ENCODE measurements at places on chromosomes 5 and 9.
A peak's percentile ranks its signal among the peaks of the same experiment; 100 is the strongest.

GRCh38 chr9:88531920-88532698 is 2.9 kb upstream of the NXNL2 start:
- peak; percentile 71 for DNase-seq

DNA sequence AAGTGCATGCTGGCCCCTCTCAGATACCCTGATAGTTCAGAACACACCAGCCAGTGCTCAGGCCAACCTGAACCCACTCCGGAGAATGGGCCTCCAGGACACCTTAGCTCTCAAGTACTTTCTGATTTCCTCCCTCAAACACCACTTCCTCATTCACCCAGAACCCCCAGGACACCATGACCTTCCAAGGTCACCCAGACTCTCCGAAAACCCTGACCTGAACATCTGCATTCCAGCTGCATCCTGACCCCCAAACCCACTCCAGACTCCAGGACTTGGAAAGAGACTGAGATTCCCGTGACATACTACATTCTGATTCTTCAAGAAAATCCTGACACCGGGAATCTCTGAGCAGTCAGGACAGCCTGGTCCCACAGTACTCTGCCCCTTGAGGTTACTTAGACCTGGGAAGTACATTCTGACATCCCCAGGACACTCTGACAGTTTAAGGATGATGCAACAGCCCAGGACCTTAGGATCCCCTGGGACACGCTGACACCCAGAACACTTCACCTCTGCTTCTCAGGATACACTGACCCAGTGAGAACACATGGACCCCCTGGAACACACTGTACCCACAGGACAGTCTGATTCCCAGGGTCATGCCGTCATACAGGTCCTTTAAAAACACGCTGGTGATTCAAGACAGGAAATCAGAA is 747 bp upstream of the PROP1 start:
- DNase-seq, result no peak

GRCh38 chr9:113636165-113636564 is 172.6 kb downstream of the RGS3 start:
- peak; percentile 45 for DNase-seq

- no peak for DNase-seq
Measured at GRCh38 chr9:3773362-3774060, 247.7 kb upstream of the RFX3 start.

DNA sequence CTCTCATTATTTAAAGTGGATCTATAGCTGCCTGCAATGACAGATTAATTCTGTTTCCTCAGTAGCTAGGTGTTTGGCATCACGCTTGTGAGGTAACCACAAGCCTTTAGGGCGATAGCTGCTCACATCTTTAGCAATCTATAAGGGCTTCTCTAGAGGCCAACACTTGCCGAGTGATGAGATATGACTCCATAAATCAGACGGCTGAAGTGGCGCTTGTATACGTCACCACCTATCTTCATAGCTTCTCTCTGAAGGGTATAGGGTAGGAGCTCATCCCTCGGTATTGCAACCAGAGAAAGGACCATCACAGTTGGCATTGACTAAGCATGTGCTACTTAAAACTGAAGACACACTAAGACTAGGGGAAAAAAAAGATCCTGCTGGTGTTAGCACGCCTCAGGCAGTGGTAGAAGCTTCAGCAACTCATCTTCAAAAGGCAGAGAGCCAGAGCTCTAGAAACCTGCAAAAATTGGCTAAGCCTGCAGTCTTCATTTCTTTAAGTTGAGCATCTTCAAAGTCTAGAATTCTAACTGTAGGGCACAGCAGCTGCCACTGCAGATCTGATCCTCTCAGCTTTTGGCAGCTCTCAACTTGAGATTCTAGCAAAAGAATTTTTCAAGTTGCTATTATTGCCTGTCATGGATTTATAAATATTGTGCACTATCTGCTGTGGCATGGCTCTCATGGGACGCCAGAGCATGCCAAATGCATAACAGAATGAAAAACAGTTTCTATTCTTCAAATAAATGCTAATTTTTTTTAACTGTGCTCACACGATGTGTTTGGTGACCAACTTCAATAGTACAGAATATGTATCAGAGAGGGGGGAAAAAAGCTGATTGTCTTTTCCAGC is 37.5 kb downstream of the PSMB7 start:
- no peak for DNase-seq

DNA sequence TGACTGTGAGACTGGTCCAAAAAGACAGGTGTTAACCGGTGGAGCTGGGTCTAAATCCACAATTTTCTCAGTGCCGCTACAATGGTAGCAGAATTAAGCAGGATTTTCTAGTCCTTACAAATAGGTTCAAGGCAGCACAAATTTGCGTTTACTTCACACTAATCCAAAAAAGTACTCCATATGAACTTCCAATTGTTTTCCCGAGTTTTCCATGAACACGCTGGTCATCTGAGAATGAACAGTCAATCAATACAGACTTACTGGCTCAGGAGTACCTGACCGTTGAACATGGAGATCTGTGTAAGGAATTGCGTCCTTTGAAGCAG is 709 bp downstream of the SLC35D2 start:
- no peak for DNase-seq

DNA sequence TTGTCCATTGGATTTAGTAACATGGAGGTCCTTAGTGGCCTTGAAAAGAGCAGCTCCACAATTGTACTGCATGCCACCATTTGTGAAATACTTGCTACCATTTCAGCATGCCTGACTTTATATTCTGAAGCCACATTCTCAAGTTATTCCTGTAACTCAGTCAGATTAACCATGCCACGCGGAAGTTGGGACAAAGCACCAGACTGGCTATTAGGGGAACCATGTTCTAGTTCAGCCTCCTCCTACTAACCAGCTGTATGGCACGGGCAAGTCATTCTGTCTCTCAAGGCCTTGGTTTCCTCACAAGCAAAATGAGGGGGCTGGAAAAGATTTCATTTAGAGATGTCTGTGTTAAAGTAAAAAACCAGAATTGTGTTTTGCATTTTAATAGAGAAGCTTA is 418.0 kb downstream of the PLK2 start:
- no peak for DNase-seq

DNA sequence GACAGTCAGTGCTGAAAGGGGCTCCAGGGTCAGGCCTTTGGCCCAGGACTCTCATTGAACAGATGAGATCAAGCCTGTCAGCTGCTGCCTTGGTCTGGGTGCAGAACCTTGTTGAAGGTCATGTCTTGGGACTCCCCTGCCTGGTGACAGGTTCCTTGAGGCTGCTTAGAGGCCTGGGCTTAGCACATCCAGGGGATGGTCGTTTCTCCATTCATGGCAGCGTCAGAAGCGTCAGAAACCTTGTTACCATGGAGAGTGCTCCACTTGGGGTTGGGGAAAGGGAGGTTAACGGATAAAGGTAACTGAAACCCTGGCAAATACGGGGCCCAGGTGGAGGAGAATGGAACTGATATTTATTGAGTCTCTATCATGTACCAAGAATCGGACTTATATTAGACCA is 8.8 kb downstream of the ARPC5L start:
- no peak for DNase-seq

DNA sequence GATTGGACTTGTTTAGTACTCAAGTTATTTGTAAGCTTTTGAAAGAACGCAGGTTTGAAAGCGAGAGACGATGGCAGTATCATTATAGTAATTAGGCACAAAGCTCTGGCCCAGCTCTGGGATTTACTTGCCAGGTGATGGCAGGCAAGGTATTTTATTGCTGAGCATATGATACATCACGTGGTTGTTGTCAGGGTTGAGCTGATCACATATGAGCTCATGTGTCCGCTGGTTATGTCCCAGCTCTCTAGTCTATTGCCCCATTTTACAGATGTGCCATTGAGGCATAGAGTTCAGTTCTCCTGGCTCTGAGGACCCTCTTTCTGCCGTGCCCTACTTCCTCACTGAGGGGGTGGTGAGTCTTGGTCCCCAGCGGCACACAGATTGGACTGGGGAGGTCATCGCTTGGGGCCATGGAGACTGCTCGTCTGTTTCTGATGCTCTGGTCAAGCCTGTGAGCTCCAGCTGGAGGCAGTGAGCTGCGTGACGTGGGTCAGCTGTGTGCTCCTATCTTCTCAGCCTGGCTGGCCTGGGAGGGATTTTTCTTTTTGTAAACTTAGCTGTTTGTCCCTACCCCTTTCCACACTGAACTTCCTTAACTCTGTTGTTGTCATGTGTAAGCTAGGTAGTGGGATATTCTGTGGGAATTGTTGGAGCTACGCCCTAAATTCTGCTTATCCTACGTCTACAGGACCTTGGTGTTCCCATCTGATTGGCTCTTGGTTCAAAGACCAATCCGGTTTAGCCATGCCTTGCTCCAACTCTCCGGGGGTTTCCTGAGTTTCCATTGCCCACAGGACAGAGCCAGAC is 2.2 kb downstream of the NXNL2 start:
- DNase-seq, result no peak

- peak; percentile 22 for DNase-seq
Measured at GRCh38 chr5:179878222-179879002, 19.8 kb upstream of the MRNIP start.

- no peak for DNase-seq
Measured at GRCh38 chr5:179271821-179272325, 73.4 kb downstream of the ADAMTS2 start.

GRCh38 chr9:78393340-78393739 is 96.4 kb downstream of the PSAT1 start:
- no peak for DNase-seq

- DNase-seq, result no peak
Measured at GRCh38 chr9:93093127-93093876, 2.7 kb upstream of the CARD19 start.

DNA sequence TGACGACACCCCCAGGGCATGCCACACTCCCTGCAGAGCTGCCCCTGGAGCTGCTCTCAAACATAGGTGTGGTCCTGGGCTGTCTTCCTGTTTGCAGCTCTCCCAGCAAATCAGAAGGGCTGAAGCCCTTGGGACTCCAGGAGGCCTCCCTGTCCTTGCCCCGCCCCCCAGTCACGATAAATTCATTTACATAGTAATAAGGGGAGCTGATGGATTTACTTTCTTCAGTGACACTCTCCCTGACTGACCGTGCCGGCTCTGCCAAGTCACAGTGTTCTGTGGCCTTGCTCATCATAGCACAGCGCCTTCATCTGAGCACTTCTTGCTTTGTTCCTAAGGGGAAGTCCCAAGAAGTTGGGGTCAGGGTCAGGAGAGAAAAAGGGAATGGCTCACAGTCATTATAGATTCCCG is 121.4 kb downstream of the ENC1 start:
- peak; percentile 44 for DNase-seq

GRCh38 chr5:103060424-103060954 is 59.4 kb downstream of the GIN1 start:
- no peak for DNase-seq

GRCh38 chr9:92342825-92343488 is 17.2 kb downstream of the CENPP start:
- DNase-seq, result peak; percentile 7

- DNase-seq, result no peak
Measured at GRCh38 chr5:123545506-123545905, 33.5 kb downstream of the CSNK1G3 start.

- no peak for DNase-seq
Measured at GRCh38 chr9:125953314-125954019, 206.3 kb downstream of the PBX3 start.

GRCh38 chr9:27847380-27847779 is 274.1 kb upstream of the C9orf72 start:
- no peak for DNase-seq

GRCh38 chr5:1513326-1514026 is 10.3 kb downstream of the LPCAT1 start:
- no peak for DNase-seq

DNA sequence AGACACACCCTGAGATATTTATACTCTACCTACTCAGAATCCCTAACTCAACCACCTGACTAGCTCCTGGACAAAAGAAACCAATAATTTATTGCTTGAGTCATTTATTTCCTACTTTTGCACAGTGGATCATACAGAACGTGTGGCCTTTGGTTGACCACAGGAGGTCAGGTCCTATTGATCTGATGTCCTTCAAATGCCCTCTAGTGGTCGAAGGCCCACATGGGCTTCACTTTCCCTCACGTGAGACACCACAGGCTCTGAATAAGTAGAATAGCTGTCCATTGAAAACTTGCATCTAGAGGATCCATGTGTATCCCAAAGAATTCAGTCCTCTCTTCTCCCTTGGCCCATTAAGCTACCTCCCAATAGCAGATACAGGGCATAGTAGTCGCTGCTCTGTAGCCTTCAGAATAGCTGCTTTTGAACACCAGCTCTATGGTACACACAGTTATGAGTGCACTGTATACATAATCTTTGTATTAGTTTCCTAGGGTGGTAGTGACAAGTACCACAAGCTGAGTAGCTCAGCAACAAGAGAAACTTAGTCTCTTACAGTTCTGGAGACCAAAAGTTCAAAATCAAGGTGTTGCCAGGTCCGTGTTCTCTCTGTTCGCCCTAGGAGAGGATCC is 177.6 kb upstream of the SMARCA2 start:
- DNase-seq, result peak; percentile 41

DNA sequence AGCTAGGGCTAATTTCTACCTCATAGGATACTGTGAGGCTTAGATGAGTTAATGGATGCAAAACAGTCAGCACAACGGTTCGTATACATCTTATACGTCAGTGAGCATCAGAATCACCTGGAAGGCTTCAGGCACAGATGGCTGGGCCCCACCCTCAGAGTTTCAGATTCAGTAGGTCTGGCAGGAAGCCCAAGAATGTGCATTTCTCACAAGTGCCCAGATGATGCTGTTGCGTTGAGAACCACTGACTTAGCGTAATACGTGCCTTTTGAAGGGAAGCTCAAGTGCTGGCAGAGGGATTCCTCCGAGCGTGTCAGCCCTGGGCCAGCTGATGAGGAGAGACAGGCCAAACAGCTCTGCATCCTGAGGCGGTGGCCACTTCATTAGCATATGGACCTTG is 117.1 kb upstream of the WWC1 start:
- DNase-seq, result no peak

DNA sequence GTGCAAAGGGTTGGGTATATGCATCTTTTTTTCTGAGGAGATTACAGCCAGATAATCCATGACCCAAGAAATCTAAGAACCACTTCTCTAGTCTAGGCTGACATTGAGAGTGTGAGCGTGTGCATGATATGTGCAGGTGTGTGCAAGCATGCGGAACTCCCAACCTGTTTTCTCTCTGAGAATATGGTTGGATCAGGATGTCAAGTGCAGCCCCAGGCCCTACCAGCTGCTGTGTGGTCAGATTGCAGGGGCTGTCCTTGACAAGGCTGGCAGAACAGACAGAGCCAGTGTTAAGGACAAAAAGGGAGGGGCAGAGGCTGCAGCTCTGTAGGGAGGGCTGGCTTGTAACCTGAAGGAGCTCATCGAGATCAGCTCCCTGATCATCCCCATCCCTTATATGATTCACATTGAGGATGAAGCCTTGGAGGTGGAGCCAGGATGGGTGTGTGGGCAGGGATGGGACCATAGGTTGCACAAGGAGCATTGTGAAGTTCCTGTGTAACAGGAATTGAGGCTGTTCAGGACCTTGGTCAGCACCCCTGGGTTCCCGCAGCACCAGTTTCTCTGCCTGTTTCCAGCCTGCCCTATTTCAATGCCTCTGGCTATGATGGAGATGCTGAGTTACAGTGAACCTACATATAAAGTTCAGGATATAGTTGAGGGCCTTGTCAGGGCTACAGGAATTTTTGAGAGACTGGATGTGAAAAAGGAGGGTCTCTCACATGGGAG is 52.6 kb upstream of the ARAP3 start:
- peak; percentile 75 for DNase-seq

- no peak for DNase-seq
Measured at GRCh38 chr9:130159057-130159456, 13.1 kb upstream of the NCS1 start.

Data from EH (cell line).